ENCODE measurements at places on chromosomes 7 and 10. TPM values are rescaled to one million over a fixed set of nuclear protein-coding genes. Genes with fewer than 3 reads are reported as not detected.
A peak's percentile ranks its signal among the peaks of the same experiment; 100 is the strongest.

DNA sequence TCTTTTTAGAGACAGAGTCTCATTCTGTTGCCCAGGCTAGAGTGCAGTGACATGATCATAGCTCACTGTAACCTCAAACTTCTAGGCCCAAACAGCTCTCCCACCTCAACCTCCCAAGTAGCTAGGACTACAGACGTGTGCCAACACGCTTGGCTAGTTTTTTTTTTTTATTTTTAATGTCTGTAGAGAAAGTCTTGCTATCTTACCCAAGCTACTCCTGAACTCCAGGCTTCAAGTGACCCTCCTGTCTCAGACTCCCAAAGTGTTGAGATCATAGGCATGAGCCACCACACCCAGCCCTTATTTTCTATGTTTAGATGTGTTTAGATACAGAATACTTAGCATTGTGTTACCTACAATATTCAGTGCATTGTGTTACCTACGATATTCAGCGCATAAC, 46.4 kb downstream of the KMT2E start:
- DNase-seq = no peak

The ZNF33B gene
- 48.3 TPM for polyA plus RNA-seq

The MKRN1 gene
- 142 TPM for polyA plus RNA-seq

DNA sequence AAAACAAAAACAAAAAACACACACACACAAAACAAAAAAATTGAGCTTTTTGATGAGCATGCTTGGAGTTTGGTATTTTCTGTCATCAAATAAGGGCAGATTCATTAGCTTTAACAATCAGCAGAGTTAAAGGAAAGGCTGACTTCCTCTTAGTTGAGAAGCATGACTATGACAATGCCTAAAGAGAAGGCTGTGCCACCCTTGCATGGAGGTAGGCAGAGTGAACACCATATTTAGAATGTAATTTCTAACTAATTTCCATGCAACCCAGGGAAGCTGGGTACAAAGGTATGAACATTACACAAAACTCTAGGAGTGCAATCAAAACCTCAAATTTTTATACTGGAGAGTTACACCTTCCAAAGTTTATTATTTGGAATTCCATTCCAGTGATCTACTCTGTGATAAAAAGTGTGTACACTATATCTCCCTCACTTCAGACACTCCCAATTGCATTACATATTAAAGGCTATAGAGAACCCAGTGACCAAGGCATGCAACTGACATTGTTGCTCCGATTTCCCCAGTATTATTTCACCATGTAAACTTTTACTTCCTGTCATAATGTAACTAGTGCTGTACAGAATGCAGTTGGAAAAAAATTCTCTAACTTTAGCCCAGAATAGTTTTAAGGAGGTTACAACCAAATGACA, 9.4 kb upstream of the CYCS start:
- no peak for DNase-seq

The INHBA gene
- polyA plus RNA-seq = 7.3 TPM

The EPDR1 gene
- polyA plus RNA-seq = 16.8 TPM

The NXPH1 gene
- 0.14 TPM for polyA plus RNA-seq

The GFRA1 gene
- 21.4 TPM for polyA plus RNA-seq

The SLC26A5 gene
- 0.22 TPM for polyA plus RNA-seq

- DNase-seq = no peak
These were observed 99.1 kb downstream of the ZNF680 start for GRCh38 chr7:64463636-64464375.

The COBL gene
- polyA plus RNA-seq = 19.3 TPM

- no peak for DNase-seq
These were observed 466 bp upstream of the GPR26 start for GRCh38 chr10:123665491-123666286.

DNA sequence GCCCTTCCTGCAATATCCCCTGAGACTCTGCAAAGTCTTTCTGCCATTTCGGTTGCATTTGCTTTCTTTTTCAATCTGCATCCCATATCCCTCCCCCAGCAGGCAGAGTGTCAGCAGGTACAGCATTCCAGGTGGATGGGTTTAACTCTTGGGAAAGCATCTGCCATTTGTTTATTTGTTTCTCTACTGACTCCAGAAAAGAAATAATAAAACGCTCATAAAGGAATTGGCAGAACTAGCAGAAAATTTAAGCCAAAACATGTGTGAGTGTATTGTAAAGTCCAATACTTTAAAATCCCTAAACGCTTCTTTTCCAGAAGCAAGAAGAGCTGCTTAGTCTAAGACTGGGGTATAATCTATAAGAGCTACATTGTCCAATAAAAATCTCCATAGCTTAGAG, 393.8 kb downstream of the TNS3 start:
- no peak for DNase-seq

GRCh38 chr10:24262929-24263590, 54.1 kb downstream of the KIAA1217 start:
- no peak for DNase-seq

The ABCA13 gene
- polyA plus RNA-seq = 0.76 TPM

The BICC1 gene
- 84.9 TPM for polyA plus RNA-seq

The ANKRD30A gene
- not detected for polyA plus RNA-seq

- DNase-seq = no peak
These were observed 166.0 kb upstream of the TCF7L2 start for GRCh38 chr10:112784022-112784461.

DNA sequence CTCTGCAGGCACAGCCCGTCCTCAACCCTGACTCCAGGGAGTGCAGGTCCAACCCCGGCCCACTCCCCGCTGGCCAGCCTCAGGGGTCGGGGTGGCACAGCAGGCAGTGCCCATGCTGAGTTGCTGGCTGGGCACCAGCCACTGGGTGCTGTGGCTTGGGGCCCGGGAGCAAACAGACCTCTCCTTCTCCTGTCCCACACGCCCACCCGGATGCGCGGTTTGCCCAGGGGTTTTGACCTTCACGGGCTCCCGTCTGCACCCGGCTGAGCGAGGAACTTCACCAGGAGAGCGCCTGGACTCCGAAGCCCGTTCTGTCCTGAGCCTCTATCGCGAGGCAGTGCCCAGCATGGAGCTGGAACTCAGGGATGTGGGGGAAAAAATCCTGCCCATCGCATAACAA, 2.6 kb upstream of the GRIFIN start:
- DNase-seq = no peak

DNA sequence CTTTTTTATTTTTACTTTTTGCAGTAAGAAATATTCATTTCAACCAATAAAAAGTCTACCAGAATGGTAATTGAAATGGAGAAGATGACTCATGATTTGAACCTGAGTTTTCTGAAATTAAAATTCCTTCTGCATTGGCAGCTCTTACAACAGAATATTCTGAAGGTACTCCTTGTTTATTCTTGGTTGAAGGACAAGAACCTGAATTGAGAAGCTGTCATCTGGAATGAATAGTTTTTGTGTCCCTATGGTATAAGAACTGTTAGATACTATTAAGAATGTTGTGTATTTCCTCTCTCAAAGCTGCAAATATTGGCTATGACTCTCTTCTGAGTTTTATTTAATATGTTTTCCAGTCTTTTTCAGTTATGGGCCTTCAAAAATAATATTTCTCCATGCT, 56.1 kb downstream of the CDK1 start:
- DNase-seq = no peak

The MEST gene
- 664 TPM for polyA plus RNA-seq

The HOXA2 gene
- polyA plus RNA-seq = 6.5 TPM

The PROSER2 gene
- polyA plus RNA-seq = 7.7 TPM

DNA sequence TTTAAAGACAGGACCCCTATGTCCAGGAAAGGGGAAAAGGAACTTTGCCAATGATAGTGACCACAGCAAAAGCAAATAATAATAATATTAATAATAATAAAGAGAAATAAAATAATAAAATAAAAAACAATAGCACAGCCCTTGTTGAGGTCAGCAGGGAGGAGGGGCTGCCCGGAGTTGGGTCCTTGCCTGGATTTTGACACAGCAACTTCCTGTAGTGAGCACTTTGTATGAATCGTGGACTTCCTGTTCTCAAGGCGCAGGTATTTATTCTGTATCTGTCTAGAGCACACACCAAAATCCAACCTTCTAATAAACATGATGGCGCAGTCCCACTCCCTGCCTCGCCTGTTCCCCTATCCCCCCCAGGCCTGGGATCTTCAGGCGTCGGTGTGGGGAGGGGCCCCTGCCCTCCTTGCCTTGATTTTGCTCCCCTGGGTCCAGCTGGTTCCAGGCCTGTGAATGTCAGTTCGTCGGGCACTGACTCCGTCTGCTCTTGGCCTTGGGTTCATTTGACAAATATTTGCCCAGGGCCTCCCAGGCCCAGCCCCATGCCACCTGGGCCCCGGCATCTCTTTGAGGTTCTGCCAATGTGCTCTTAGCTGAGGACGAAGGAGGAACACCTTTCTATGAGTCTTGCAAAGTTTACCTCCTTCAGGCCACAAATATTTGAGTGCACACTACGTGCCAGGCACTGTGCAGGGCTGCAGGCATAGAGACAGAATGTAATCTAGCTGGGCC, 13.9 kb downstream of the TRIM8 start:
- DNase-seq = no peak

The SNX10 gene
- polyA plus RNA-seq = 20.3 TPM

The NOC3L gene
- polyA plus RNA-seq = 21.9 TPM

The GRID2IP gene
- 1.5 TPM for polyA plus RNA-seq

- no peak for DNase-seq
These were observed 66.9 kb downstream of the PTPRE start for GRCh38 chr10:127973791-127974311.

- peak; percentile 61 for DNase-seq
These were observed 60.9 kb downstream of the ARMC3 start for GRCh38 chr10:22988581-22989360.

The RAMP3 gene
- polyA plus RNA-seq = 12.5 TPM
